ENCODE measurements at places on chromosomes 12 and 14.
A peak's percentile ranks its signal among the peaks of the same experiment; 100 is the strongest.

GRCh38 chr12:97118796-97119375 is 211.8 kb downstream of the NEDD1 start:
- DNase-seq: no peak

GRCh38 chr12:21566907-21567394 is 37.7 kb downstream of the GYS2 start:
- no peak for DNase-seq

GRCh38 chr14:89479802-89480201 is 62.8 kb upstream of the FOXN3 start:
- DNase-seq: no peak

DNA sequence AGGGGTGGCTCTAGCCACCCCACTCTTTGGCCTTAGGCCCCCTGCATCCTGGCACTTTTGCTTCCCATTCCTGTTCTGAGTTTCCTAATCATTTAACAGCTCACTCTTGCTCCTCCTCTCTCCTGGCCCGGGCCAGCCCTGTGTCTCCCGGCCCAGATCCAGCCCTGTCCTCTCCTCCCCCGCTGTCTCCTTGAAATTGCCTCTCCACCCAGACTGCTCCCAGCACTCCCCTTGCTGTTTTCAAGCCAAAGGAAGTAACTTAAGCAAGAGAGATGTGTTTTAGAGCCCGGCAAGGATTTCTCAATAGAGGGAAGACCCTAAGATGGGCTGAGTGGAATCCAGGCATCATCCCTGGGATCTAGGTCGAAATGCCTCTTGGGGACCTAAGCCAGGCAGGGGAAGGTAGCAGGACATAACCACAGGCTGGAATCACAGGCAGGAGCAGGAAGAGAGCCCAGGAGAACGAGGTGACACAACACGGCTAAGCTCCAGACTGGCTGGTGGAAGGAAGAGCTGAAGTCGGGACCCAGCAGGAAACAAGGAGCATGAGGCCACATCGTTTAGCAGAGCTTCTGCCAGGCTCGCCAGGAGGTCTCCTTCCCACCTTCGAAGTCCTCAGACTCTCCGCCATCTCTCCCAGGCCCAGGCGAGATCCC is 2.0 kb upstream of the LRP1-AS start:
- DNase-seq: no peak

DNA sequence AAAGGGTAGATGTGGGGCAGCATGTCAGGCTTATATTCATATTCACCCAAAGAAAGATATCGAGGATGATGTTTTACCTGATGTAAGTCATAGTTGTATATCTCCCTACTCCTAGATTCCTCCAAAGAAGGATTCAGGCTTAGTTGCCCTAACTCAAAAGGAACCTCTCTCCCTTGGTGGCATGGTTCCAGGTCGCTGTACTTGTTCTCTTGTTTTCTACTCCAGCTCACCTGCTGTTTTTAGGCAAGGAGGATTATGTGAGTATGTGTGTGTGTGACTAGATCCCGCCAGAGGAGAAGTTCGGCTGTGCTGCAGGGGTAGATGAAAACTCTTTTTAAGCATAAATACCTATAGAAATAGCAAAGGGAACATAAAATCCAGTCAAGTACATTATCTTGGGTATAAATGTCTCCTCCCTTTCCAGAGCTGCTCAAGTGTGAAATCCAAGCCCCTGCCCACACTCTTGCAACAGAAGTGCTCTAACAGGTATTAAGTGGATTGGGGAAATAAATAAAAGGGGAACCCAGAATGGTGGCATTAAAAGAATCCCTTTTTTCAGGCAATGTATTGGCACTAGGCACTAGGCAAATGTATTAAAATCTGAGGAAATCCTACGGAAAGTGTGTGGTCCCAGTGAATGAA is 375.7 kb downstream of the ZFP36L1 start:
- no peak for DNase-seq

DNA sequence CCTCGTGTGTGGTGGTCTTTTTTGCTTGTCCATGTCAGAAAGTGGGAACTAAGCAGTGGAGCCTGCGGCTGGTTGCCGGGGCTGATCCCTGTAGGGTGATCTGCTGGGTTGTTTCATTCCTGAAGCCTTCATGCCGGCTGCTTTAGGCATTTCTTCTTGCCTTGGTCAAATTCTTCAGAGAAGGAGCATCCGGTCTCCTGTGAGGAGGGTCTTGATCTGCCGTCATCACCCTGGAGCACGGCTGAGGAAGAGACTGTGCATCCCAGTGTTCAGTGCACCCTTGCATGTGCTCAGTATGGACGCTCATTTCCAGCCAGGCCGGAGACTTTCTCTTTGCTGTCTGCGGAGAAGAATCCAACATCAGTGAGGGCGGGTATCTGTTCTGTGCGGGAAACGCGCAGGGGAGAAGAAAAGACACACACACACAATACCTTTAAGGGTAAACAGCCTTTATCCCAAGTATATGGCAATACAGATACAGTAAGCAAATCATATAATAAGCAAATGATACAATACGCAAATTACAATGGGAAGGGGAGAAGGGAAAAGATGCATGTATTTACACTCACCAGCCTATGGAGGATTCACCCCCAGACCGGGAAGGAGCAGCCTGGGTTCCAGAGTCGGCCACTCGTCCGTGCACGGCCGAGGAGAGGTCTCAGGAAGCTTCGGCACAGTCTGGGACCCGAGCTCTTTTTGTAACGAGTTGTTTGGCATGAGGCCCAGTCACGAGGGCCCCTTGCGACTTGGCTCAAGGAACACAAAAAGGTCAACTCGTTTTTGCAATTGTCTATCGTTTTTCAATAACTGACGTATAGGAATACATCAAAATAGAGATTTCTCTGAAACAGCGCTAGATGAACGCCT is 1366.8 kb upstream of the TMEM132C start:
- no peak for DNase-seq

- DNase-seq: no peak
These were observed 25.4 kb downstream of the BCL11B start for GRCh38 chr14:99246536-99247097.

GRCh38 chr14:72917094-72917802 is 9.0 kb upstream of the DCAF4 start:
- no peak for DNase-seq

DNA sequence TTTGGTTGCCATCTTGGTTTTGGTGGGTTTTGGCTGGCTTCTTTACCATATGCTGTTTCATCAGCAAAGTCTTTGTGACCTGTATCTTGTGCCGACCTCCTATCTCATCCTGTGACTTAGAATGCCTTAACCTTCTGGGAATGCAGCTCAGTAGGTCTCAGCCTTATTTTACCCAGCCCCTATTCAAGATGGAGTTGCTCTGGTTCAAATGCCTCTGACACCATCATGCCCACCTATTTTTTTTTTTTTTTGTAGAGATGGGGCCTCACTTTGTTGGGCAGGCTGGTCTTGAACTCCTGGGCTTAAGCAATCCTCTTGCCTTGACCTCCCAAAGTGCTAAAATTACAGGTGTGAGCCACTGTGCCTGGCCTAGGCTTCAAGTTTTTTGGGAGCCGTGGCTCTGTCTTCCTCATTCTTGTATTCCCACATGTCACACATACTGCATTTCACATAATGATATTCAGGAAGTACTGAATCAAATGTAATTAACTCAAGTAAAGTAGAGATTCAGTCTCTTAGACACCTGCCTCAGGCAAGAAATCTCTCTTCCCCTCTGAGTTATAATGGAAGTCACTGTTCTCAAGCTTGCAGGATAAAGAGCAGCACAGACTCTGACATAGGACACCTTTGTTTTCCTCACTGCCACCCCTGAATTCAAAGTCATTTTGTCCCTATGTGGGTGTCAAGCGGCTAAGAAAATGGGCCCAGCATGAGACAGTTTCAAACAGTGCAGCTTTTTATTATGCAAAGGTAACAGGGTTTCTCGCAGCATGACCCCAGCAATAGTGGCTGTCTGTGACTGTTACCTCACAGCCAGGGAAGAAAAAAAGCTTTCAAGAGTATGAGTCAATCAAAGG is 159.0 kb downstream of the PTPN11 start:
- peak; percentile 78 for DNase-seq

DNA sequence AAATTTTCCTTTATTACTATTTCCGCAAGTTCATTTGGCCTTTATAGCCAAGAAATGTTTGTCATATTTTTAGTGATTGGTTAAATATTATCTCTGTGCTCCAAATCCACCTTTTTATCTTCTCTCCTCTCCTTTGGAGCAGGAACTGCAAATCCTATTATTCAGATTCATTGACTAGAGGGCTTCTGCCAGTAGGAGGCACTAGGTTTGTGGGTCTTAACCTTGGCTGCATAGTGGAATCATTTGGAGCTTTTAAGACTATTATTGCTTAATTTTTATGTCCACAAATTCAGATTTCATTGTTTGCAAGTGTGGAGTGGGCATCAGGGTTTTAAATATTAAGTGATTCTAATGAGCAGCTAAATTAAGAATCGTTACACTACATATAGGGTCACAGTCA is 75.3 kb upstream of the SYT10 start:
- no peak for DNase-seq

DNA sequence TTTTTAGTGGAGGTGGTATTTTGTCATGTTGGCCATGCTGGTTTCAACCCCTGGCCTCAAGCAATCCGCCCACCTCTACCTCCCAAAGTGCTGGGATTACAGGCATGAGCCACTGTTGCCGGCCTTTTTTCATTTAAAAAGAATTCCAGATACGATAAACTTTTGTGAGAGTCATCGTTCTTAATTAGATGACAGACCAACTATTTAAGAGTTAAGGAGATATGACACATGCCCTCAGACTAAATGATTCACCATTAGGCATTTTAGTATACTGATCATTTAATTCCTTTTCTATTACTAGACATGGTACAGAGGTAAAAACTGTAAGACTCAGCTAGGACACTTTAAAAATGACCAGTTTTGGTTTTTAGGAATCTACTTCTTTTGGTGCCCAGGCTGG is 2.4 kb downstream of the ANKRD13A start:
- DNase-seq: no peak

- DNase-seq: no peak
These were observed 13.1 kb upstream of the LRTM2 start for GRCh38 chr12:1807087-1807860.

DNA sequence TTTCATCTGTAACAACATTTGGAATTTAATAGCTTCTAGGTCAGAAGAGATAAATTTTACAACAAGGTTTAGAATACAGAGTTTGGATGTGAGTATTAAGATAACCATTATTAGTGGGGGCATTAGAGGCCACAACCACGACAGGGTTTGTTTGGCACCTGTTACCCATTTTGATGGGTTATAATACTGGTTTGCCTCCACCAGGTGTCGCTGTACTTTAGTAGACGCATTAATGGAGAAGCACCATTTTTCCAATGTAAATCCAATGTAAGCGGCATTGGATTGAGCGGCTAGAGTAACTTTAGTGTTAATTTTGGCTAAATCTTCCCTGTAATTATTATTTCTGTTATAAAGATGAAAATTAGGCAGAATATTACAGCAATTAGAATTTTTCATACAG is 136.2 kb downstream of the SLCO1B3 start:
- peak; percentile 37 for DNase-seq

DNA sequence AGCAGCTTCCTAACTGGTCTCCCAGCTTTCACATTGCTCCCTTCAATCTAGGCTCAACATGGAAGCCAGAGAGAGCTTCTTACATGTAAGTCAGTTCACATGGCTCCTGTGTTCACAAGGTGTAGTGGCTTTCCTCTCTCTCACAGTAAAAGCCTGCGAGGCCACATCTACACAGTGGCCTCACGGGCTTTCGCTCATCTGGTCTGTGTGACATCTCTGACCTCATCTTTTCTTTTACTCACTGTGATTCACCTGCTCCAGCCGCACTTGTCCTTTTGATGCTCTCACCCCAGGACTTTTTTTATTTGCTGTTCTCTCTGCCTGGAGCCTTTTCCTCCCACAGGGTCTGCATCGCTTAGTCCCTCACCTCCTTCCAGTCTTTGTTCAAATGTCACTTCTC is 122.1 kb downstream of the SLC5A8 start:
- no peak for DNase-seq

- DNase-seq: no peak
These were observed 314.2 kb upstream of the PRICKLE1 start for GRCh38 chr12:42903736-42904135.

DNA sequence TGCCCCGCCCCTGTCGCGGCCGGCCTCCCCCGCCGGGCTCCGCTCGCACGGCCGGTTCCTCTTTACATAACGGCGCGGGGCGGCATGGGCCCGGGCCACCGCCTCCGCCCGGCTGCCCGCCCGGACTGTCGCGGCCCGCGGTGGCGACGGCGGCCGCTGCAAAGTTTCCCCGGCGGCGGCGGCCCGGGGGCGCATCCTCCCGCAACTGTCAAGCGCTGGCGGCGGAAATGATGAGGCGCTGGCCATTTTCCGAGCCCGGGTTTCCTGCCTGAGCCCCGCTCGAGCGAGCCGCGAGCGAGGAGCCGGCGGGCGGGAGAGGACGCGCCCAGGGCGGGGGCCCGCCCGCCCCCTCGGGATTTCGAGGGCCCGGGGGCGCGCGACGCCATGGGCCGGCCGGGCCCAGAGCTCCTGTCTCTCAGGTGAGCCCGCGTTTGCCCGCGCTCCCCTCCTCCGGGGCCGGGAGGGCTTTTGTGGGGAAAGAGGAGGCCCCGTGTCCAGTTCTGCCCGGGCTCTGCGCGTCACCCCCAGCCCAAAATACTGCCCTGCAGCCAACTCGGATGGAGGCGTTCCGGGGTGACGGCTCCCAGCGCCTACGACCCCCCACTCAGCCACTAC is at the start of gene SH2B3:
Gene SH2B3 (plus strand): TSS at position 65 of the 615 bp plus-strand sequence. CDS start 12,223 bp downstream, outside the sequence.
- DNase-seq: no peak

- no peak for DNase-seq
These were observed 9.4 kb downstream of the PSMB5 start for GRCh38 chr14:23025151-23025814.

- peak; percentile 72 for DNase-seq
These were observed at the start of gene FAM177A1 for GRCh38 chr14:35046048-35046750. FAM177A1 (plus strand) TSS chr14:35046272; CDS start chr14:35046464, 192 bp downstream.

GRCh38 chr14:56181681-56182085 is 63.5 kb downstream of the PELI2 start:
- DNase-seq: no peak

GRCh38 chr14:106802413-106803364 is 1276.3 kb downstream of the TMEM121 start:
- no peak for DNase-seq
